Left forelimb (tissue), 1 donor: ENCODE measurements at places on chromosomes 1 and 21.

- no peak for DNase-seq
Measured at GRCh38 chr1:115176189-115176588, 86.9 kb upstream of the TSPAN2 start.

GRCh38 chr1:214471458-214471857 lies 79.9 kb downstream of the PTPN14 start:
- DNase-seq = no peak

DNA sequence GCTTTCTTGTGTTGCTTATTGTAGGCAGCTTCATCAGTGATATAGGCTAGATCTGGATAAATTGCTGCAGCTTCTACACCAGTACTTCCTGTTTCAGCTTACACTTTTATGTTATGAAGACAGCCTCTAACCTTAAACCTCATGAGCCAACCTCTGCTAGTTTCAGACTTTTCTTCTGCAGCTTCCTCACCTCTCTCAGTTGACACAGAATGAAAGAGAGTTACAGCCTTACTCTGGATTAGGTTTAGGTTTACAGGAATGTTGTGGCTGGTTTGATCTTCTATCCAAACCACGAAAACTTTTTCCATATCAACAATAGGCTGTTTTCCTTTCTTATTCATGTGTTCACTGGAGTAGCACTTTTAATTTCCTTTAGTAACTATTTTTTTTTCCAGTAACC lies 76.9 kb upstream of the RNPC3 start:
- DNase-seq = no peak

DNA sequence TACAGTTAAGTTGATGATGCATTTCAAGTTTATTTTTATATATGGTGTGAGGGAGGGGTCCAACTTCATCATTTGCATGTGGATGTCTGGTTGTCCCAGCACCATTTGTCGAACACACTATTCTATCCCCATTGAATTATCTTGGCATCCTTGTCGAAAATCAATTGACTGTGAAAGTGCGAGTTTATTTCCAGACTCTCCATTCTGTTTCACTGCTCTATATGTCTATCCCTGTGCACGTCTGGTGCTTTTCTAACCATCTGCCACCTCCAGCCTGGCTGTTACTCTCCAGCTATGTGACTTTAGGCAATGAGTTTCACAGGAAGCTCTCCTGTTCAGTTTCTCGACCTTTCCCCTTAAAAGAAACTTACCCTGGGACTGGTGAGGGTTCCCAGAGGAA lies 137.1 kb upstream of the KLHDC7A start:
- no peak for DNase-seq

DNA sequence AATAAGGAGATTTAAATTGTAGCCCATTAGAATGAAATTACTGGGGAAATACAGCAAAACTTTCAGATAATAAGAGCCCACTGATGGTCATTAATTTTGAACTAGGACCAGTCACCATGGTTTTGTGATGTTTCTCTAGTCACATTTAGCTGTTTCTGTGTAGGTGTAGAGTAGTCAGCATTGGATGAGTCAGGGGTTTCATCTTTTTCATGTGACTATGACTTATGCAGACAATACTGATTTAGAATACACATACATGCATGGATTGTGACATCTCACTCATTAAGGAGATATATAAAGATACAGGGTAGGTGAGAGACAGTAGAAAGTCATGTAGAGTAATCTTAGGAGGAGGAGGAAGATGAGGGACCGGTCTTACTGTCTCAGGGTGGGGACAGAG lies 1192.7 kb downstream of the KCNT2 start:
- DNase-seq = no peak
